ENCODE measurements at places on chromosomes 11 and 22. TPM values are rescaled to one million over a fixed set of nuclear protein-coding genes. Genes with fewer than 3 reads are reported as not detected.

The LSP1 gene
- polyA plus RNA-seq = 0.94 TPM

The CLTCL1 gene
- 11.2 TPM for polyA plus RNA-seq

The CCDC73 gene
- polyA plus RNA-seq = not detected

The MFRP gene
- polyA plus RNA-seq = not detected

All from keratinocyte (primary cell).